ENCODE measurements at places on chromosomes 3 and 15.

GRCh38 chr3:20146301-20146700 is 39.7 kb downstream of the SGO1 start:
- DNase-seq = no peak

GRCh38 chr3:128402319-128402718 is 64.4 kb downstream of the DNAJB8 start:
- DNase-seq = no peak

DNA sequence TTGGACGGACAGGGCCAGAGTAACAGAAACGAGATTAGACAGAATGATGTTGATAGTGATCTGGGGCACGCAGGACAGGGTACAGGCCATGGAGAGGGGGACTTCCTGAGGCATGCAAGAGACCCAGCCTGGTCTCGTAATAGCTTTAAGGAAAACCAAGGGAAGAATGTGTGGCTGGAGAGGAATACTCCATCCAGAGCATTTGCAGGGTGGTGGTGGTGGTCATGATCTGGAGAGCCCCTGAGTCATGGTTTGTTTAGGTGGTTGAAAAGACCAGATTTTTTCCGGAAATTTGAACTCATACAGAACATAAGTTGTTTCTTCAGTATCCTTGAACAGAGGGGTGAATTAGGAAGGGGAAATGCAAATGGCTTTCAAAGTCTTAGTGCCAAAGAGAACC is 138.5 kb downstream of the DUT start:
- no peak for DNase-seq

DNA sequence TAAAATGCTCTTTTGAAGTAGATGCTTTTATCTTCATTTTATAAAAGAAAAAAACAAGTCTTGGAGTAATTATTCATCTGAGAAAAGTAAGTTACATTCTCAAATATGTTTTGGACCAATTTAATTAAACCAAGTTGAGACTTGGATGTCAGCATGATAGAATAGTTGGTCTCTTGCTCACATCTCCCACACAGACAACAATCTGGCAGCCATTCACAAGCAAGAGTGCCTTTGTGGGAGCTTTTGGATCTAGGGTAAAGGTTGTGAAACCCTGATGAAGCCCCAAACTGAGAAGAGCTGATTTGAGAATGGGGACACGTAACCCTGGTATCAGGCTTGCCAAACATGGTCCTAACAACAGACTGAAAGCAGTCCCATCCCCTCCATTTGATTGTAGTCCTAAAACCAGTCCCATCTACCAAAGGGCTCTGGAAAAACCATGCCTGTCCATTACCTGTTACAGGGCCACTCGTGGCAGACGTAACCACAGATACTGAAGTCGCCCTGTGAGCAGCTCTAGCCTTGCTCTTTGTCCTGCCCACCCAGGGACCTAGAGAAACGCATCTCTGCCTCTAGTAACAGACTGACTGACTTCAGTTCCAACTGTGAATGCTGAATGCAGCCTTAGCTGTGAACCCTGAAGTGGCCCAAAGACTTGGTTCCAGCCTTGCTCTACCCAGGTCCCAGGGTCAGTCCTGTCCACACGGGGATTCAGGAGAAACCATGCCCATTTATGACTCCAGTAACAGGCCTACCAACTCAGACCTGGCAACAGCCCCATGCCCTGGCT is 145.5 kb upstream of the SYNPR start:
- no peak for DNase-seq

DNA sequence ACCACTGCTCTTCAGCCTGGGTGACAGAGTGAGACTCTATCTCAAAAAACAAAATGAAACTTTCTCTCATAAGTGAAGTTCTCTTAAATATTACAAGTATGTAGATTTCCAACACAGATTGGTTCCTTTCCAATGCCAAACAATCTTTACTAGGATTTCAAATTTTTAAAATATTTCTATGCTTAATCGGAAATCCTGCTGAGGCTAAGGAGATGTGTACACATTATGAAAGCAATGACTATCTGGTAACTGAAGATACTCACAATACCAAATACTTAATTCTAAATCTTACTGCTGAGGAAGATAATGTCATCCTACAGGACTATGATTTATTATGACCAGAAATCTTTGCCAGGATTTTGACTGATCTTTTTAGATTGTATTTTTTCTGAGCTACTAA is 255.6 kb upstream of the ZNF717 start:
- DNase-seq = no peak

- no peak for DNase-seq
Measured at GRCh38 chr3:129622226-129622874, 15.9 kb upstream of the PLXND1 start.

DNA sequence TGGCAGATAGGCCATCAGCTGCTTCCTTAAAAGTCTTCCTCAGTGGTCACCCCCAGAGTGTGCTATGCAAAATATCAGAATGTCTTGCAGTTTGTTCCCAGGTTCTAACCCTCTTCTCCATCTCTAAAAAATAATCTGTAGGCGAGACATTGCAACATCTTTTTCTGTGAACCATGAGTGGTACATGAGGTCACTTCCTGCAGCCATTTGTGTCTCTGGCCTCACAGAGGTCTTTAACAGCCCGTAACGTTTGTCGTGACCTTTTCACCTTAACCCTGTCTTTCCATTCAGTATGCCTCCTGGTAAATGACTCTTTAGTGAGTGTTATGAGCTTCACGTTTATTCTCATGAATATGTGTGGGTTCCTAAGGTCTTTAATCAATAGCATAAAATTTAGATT is 145.4 kb downstream of the KLHL25 start:
- no peak for DNase-seq

- no peak for DNase-seq
Measured at GRCh38 chr3:111715911-111716523, 120.9 kb upstream of the ZBED2 start.

- no peak for DNase-seq
Measured at GRCh38 chr3:69882560-69882959, 117.0 kb upstream of the SAMMSON start.

GRCh38 chr3:133038731-133039375 is 662 bp downstream of the TMEM108 start:
- DNase-seq = no peak

- no peak for DNase-seq
Measured at GRCh38 chr3:133988631-133989161, 41.0 kb downstream of the SLCO2A1 start.

DNA sequence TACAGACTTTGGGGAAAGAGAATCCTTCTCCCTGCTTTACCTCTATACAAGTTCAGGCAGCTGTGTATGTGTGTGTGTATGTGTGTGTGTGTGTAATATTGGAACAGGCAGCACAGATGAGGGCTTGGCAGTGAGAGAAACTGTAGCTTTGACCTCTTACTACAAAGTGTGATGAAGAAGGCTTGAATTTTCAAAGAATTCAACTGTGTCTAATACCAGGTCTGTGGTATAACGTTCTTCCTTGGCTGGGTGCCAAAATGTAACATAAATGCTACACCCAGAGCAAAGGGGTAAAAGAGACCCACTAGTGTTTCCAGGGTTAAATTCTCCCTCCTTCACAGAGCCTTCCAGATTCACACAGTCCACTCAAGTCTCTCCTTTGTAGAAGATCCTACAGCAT is 51.1 kb downstream of the CHST2 start:
- DNase-seq = no peak

- DNase-seq = no peak
Measured at GRCh38 chr3:67635806-67636205, 18.6 kb downstream of the SUCLG2 start.

DNA sequence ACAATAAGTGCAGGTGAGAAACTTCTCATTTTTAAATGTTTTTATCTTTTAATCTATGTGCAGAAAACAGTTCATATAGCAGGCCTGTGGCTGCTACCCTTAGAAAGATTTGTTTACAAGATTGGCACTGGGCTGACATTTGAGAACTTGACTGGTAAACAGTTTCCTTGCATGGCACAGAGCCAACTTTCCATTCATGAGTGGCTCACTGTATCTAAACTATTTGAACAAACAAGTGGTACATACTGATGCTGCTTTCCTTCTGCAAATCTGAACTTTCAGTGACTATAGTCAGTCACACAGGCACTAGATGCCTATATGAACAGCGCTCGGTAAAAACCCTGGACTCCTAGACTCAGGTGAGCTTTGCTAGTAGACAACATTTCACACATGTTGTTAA is 6.3 kb upstream of the GTPBP8 start:
- DNase-seq = no peak

DNA sequence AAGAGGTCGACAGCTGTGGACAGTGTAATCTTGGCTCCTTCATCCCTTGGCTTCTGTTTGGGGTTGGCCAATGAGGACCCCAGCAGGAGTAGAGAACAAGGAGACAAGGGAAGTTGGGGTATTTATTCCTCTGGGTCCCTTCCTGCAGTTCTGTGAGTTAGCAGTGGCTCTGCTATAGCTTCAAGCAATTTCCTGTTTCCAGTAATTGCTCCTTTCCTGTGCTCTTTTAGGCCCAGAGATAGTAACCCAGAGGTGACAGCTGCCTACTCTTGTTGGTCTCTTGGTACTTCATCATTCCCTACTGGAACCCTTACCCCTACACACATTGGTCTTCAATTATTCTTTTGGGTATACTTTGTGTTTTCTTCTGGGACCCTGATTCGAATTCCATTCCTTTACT is 92.9 kb downstream of the NR1D2 start:
- no peak for DNase-seq

- no peak for DNase-seq
Measured at GRCh38 chr15:90883526-90883975, 753 bp upstream of the FES start.

DNA sequence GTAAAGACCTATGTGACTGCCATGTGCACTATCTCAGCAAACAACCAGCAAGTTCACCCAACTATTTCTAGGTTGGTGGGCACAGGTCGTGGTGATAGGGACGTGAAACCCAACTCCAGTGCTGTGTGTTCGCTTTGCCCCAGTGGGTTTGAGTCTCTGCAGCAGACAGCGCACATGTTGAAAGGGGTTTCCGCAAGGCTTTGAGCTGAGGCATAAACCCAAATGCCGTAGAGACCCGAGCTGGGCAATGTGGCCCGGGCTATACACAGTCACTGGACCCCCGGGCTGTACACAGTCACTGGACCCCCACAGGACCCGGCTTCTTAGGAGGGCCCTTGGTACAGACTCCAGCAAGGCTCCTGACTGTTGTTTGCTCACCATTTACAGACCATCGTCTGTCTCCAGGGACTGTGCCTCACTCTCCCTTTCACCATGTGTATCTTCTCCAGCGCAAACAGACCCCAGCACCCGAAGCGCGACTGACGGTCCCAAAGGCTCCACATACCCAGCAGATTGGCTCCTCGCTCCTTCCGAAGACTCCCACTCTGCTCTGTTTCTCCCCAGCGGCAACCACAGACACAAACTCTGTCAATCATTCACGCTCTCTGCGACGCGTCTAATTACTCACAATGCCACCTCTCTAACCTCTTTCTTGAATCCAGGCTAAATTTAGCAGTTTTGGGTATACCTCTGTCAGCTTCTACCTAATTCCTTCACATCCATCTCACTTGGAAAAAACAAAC is 31.2 kb downstream of the PCSK6 start:
- peak; percentile 44 for DNase-seq

- DNase-seq = no peak
Measured at GRCh38 chr15:88179562-88179961, 77.0 kb downstream of the NTRK3 start.

DNA sequence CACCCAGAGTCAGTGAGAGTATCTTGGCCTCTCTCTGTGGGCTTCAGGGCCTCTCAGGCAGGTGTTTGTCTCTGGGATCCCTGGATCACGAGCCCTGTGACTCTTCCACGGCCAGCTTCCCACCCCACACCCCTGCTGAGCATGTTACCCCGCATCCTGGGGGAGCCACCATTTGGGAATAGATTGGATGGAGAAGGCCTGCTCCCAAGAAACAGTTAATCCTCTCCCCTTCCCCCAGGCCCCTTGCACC is 15.5 kb upstream of the SRP14 start:
- DNase-seq = no peak

DNA sequence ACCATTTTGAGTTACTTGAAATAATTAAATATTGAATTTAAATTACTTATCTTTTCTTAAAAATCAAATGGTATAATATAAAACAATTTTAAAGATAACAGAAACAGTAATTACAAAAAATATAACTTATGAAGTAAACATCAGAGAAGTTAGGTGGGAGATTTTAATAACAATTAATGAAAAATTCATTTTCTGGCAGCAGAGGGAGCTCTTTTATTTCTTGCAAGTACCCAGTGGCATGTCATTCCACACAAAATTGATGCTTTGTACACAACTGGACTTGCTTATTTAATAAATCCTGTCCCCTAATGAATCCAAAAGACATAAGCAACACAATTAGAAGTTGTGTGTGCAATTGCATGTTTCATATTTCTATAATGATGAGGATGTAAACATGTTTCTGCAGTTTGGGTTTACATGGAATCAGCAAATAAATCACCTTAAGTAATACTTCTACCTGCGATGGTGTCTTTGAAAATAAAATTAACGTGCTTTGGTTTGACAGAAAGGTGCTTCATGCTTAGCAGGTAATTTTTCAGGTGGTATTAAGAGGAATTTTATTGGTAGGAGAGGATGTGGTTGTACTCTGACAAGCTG is 861.3 kb downstream of the ZPLD1 start:
- DNase-seq = no peak

DNA sequence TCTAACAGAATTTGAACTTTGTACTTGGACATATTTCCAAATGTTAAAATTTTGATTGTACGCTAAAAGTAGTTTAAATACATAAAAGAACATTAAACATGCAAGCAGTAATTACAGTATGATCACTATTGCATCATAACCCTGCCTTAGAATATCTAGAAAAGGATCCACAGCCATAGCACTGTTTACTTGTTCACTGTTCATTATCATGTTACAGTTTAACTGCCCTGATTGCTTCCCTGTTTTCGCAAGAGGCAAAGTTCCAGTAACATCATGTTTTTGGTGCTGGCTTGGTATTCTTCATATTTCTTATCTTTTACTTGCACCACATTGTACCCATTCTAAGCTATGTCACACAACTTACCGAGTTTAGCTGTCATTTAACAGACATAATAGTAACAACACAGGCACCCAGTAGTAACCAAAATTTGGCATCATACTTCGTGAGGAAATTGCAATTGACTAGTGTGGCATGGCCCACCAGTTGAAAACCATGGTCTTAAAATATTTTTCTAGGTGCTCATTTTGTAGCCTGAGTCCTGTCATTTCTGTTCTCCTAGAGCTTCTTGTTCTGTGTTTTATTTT is 13.3 kb upstream of the TMEM87A start:
- no peak for DNase-seq
